Activated T-helper 1 cell treated with Interleukin-2 at 50 U/mL for 16 hours (primary cell): ENCODE measurements at places on chromosomes 5 and 9.

GRCh38 chr5:169131616-169132301 lies 169.2 kb downstream of the SLIT3 start:
- DNase-seq = no peak

DNA sequence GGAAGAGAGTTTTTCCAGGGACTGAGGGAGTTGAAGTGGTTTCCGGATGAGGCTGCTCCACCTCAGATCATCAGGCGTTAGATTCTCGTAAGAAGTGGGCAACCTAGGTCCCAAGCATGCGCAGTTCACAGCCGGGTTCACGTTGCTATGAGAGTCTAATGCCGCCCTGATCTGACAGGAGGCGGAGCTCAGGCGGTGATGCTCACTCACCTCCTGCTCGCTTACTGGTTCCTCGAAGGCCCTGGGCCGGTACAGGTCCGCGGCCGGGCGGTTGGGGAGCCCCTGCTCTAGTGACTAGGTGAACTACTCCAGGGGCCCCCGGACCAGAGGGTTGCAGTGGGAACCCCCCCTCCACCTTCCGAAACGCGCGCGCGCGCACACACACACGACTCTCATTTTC lies 997 bp upstream of the RNF130 start:
- no peak for DNase-seq

DNA sequence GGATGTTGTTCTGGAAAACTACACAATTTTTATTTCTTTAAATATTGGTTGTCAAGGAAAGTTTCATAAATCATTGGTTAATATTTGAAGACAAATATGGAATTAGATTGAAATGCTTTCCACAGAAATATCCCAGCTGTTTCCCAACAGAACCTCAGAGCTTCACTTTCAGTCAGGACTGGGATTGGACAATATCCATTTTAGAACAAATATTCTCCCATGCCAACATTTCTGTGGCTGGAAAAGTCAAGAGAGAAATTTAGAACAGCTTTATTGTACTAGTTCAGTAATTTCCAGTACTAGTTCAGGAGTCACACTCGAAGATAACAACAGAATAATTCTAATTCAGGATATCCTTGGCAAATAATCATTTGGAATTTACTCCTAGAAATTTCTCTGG lies 116.1 kb upstream of the TUT7 start:
- no peak for DNase-seq

- DNase-seq = no peak
Observed at GRCh38 chr9:112301420-112301819, 32.0 kb downstream of the PTBP3 start.

DNA sequence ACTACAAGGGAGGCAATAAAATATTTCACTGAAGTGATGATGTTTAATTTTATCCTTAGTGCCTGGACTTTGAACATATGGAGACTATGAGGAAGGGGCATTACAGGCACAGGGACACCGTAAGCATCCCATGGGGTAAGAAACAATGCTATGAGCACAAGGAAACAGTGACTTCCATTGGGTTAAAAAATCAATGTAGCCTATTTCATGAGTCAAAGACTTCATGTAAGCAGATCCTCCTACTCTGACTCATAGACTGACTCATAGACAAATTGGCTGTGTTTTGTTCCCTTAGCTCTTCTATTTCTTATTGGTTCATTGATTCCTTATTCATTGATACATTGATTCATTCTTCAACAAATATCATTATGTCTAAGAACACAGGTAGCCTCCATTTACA lies 351.0 kb downstream of the PRELID2 start:
- DNase-seq = no peak

DNA sequence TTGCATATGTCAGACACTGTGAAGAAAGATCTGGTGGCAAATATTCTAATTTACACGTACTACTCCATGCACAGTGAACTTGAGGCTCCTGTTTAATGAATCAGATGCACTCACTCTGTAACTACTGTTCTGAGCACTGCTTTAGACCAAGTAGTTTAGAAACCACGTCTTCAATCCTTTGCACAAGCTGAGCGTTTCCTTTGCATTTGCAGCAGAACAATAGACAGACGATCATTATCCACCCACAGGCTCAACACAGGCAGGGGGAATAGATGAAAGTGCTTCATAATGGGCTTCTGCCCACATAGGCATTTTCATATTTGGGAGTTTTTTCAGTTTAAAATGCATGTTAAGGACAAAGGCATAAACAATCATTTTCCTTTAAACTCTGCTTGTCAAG lies 423.3 kb upstream of the ADAMTS16 start:
- no peak for DNase-seq

GRCh38 chr5:78843436-78843835 lies 141.7 kb downstream of the ARSB start:
- DNase-seq = no peak

DNA sequence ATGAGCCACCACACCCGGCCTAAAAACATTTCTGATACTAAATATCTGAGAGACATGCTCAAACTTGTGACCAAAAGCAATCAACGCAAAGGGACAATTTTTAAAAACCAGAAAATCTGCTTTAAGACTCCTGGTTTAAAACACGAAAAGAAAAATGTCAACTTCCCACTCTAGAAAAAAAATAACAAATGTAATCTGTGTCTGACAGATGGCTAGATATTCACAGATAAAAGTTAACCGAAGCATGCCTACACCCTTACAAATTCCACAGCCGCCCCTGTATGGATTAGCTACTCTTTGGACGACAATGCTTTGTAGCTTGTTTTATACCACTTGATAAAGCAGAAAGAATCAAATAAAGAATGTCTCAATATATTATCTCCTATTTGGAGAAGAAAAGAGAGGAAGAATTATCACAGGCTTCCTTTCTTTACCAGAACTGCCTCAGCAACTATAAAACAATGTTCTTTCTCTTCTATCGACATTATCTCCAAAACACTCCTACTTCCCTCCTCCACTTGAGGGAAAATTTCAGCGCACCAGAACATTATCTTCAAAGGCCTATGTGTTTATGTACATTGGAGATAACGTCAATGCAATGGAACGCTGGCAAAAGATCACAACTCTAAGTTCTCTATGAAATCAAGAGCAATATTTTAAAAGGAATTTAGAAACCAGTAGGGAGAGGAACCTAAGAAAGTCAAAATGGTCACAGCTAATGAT lies 26.2 kb downstream of the CEMIP2 start:
- DNase-seq = no peak

- no peak for DNase-seq
Observed at GRCh38 chr5:68356623-68357022, 141.1 kb downstream of the PIK3R1 start.

DNA sequence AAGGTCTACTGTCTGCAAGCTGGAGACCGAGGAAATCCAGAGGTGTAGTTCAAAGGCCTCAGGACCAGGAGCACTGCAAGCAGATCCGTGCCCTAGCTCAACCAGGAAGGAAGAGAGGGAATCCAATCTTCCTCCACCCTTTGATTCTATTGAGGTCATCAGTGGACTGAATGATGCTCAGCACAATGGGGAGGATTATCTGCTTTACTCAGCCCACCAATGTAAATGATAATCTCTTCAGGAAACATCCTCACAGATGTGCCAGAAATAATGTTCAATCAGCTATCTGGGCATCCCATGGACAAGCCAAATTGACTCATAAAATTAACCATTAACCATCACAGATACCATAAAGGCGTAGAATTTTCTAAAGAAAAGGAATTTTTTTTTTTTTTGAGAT lies 92.0 kb downstream of the BASP1 start:
- no peak for DNase-seq

GRCh38 chr5:15261269-15261995 lies 238.5 kb upstream of the FBXL7 start:
- DNase-seq = no peak

- DNase-seq = no peak
Observed at GRCh38 chr9:98010445-98010844, 27.3 kb downstream of the ANP32B start.

DNA sequence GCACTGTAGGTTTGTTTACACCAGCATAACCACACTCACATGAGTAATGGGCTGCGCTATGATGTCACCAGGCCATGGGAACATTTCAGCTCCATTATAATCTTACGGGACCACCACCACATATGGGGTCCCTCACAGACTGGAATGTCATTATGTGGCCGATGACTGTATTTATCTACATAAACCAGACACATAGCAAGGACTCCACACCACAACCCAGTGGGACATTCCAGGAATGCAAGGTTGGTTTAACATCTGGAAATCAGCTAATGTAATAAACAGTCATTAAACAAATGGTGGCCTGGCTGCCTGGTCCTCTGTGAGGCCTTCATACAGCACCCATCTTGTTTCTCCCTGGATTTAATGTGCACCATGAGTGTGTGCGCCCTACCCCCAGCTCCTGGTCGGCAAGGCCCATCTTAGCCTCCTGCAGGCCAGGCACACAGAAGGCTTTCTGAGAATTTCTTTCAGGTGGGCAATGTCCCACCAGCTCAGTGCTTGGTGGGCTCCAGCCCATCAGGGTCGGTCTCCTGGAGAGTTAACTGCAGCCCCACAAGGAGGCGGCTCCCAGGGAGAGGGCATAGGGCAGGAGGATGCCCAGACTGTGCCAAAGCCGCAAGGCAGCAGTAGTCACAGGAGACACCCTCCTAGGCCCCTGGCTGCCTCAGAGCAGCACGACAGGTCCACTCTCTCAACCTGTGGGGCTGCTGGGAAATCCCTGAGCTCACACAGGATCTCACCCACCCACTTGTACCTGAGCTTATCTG lies 35.9 kb upstream of the SARDH start:
- DNase-seq = no peak

DNA sequence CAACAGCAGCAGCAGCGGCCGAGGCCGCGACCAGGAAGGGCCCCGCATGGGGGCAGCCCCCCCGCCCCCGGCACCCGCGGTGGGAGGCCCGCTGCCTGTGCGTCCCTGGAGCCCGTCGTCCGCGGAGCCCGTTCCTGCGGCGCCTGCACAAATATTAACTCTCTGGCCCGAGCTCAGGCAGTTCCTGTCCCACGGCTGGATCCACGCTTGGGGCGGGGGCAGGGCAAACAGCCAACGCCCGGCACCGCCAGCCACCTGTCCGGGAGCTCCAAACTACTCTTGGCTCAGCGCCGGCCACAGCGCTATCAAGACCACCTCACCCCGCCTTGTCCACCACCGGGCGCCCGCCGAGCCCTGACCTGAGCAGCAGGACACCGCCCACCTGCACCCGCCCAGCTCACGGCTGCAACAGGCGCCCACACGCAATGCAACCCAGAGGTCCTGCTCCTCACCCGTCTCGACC lies at the start of gene LRRC26:
Gene LRRC26, minus strand, starts transcription at position 156 of the 463 bp plus-strand sequence. Its CDS starts 108 bp downstream, at position 48.
- DNase-seq = no peak

DNA sequence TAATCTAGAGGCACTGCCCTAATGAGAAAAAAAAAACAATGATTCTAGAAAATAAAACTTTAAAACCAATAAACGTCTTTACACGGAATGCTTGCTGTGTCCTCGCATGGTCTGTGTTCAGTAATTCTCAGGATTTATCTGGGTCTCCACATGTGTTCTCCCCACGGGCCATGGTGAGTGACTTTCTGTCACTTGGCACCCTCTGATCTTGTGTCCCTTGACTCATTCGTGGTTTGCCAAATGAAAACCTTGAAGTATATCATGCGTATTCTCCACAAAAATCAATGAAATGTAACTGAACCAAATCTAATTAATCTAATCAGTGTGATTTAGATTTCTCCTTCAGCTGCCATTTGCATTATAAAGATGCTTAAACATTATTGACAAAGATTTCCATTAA lies 48.0 kb downstream of the UBE2QL1 start:
- no peak for DNase-seq

DNA sequence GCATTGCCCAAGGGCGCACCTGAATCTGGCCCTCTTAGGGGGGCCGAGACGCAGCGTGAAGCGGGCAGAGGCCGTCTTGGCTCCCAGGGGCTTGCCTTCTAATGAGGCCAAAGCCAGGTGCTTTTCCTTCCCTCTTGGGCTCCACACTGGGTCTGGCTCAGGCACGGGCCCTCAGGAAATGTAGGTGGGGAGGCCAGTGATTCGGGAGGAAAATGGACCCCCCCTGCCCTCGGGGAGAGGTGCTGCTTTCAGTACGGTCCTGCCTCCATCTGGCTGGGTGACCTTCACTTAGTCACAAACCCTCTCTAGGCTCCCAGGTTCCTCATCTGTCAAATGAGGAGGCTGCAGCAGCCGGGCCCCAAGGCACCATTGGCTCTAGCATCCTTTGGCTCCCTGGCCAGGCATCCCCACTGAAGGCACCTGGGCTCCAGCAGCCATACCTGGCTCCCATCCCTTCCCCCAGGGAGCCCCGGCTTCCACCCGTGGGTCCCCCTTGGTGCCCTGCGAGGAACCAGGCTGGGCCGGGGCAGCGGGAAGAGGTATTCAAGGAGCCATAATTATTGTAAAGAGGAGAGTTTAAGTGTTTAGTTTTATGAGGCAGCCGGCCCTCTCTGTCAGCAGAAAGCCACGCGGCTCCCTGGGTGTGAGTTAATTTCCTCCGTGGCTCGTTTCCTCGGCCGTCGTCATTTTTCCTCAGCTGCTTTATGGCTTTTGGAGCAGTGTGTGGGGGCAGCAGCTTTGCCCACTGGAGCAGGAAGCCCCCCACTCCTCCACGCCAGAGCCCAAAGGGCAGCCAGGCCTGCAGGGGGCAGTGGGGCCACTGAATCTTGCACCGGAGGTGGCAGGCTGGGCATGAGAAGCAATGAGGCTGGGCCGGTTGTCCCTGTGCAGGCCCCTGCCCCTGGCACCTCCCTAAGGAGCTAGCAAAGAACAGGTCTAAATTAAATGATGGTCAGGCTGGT lies 24.9 kb upstream of the UNC5A start:
- no peak for DNase-seq

DNA sequence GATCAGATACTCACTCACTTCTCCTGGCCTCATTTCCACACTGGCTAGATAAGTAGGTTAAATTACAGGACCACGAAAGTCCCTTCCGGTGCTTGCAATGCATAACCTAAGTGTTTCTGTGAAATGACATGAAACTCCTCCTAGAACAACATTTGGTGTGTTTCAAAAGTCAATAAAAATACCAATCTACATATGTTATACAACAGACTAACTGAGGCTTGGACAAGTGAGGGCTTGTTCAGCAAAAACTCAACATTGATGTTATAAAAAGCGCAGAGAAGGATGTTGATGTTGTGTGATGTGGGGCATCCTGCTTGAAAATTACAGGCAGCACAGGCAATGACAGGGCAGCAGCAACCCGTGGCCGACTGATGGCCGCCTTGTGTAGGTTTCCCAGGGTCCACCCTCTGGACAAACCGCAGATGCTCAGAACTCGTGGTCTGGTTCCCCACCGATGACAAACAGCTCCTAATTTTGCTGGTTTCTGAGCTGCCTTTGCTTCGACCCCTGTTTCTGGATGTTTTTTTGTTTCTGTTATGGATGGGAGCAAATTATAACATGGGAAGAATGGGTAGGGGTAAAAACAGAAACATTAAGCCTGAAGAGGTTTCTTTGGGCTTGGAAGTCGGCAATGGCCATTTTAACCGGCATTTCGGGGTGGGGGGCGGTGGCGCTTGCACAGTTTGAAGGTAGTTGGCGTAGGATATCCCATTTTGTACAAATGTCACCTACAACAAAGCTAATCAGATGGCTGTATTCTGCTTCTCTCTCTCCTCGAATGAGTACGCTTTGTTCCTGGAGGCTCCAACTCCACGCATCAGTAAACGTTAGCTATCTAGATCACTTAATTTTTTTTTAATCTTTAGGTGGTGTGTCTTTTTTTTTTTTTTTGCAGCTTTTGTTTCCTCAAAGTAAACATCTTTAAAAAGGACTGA lies 116.1 kb downstream of the PDZD2 start:
- DNase-seq = no peak

- no peak for DNase-seq
Observed at GRCh38 chr5:60377826-60378225, 322.1 kb downstream of the DEPDC1B start.

- DNase-seq = no peak
Observed at GRCh38 chr5:132075719-132076077, 2.1 kb downstream of the CSF2 start.
